Fibroblast of pulmonary artery (primary cell): ENCODE measurements at places on chromosomes 6 and 20.

DNA sequence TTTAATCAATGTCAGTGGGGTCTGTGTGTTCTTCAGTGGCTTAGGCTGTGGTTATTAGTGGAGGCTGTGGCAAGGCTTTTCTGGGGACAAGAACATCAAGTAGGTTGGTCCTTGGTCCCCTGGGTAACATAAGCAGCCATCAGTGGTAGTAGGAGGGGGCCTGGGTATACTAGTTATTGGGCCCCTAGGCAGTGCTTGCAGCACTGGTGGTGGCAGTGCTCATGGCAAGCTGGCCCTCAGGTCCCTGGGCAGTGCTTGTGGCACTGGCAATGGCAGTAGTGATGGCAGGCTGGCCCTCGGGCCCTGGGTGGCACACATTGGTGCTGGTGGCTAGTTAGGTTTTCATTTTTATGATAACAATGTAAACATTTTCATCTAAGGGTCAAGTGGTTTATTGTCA lies 32.5 kb upstream of the MAS1 start:
- no peak for DNase-seq

DNA sequence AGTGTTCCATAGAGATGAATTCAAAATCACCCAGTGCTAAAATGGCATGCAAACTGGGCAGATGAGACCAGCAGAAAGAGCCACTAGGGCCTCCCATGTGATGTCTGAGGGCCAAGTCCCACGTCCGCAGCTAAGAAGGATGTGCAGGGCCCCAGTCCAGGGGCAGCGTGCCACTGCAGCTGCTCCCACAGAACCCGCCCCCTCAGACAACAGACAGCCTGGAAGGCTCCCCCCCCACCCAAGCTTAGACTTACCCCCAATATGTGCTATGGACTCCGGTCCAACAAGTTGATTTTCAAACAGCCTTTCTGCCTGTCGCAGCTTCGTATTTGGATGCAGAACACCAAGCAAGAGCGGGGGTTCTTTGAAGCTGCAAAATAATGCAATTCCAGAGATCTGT lies 14.0 kb downstream of the APMAP start:
- DNase-seq: no peak

DNA sequence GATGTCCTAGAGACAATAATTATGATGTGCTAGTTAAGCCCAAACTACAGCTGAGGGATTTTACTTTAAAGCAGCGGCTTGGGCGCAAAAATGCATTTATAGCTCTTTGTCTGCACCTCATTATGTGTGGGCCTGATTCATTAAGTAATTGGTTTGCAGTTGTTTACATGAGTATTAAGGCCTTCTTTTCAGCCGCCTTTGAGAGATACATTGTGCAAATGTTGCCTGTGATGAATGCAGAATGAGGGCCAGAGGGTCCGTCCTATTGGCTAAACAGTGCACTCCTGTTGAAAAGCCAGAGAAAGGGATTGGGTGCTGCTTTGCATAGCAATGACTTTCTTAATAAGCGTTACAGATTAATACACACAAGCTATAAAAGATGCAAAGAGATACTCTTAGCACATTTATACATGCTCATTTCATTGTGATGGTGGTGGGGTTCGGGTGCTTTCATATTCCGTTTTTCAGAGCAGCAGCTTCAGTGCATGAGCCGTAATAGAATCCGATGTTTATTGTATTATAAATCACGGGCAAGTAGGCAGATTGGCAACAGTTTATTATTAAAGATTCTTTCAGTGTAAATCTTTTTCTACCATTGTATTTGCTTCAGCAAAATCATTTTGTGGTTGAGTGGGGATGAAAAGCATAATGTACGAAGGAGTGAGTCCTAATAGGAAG lies 68.2 kb upstream of the XRN2 start:
- no peak for DNase-seq

- DNase-seq: no peak
These were observed 3.7 kb upstream of the FASTKD5 start for GRCh38 chr20:3163099-3164042.

GRCh38 chr6:143556529-143556928 lies 45.0 kb upstream of the FUCA2 start:
- DNase-seq: peak; percentile 44
